ENCODE measurements at places on chromosomes 2 and 18. TPM values are rescaled to one million over a fixed set of nuclear protein-coding genes. Genes with fewer than 3 reads are reported as not detected.

The EVA1A gene
- total RNA-seq: 5.7 TPM

The IRS1 gene
- total RNA-seq: 29.4 TPM

- DNase-seq: no peak
Measured at GRCh38 chr2:71156573-71156972, 26.1 kb downstream of the MPHOSPH10 start.

GRCh38 chr2:121161272-121161671, 123.7 kb downstream of the TFCP2L1 start:
- no peak for DNase-seq

DNA sequence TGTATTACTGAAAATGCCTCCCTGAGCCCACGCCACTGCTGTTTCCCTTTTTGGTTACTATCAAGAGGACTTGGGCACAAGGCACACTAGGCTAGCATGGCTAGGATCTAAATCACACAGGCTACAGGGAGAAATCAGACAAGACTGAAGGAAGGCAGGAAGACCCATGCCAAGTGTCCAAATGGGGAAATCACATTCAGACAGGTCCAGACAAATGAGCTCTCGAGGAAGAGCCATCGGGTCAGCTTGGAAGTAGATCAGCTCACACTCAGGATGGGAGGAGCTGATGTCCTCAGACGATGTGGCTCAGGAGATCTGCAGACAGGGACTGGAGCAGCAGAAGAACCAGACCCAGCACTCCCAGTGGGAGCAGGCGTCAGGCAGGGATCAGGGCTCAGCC, 113.2 kb downstream of the COL6A3 start:
- no peak for DNase-seq

DNA sequence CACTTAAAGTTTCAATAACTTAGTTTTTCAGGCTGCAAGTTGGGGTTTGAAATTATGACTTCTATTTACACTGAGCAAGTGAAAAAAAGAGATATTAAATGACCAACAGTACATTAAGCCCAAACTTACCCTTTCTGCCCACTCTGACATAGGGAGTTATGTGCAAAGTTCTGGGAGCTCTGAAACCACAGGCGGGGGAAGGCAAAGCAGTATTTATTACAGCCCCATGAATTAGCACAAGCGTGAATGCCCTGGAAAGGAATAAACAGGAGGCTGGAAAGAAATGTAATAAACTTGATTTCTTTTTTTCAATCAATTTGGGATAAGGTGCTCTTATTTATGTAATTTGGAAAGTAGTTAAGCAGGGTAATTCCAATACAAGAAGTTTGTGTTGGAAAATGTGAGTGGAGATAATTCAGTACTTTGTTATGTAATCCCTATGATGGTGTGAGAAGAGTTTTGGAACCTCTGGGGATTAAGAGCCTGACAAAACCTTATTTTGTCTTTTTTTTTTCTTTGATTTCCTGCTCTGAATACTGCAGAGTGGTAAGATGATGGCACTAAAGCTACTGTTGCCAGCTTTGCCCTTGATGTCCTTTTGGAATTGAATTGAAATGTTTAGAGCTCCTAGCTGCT, 351.5 kb downstream of the ARHGAP15 start:
- no peak for DNase-seq

DNA sequence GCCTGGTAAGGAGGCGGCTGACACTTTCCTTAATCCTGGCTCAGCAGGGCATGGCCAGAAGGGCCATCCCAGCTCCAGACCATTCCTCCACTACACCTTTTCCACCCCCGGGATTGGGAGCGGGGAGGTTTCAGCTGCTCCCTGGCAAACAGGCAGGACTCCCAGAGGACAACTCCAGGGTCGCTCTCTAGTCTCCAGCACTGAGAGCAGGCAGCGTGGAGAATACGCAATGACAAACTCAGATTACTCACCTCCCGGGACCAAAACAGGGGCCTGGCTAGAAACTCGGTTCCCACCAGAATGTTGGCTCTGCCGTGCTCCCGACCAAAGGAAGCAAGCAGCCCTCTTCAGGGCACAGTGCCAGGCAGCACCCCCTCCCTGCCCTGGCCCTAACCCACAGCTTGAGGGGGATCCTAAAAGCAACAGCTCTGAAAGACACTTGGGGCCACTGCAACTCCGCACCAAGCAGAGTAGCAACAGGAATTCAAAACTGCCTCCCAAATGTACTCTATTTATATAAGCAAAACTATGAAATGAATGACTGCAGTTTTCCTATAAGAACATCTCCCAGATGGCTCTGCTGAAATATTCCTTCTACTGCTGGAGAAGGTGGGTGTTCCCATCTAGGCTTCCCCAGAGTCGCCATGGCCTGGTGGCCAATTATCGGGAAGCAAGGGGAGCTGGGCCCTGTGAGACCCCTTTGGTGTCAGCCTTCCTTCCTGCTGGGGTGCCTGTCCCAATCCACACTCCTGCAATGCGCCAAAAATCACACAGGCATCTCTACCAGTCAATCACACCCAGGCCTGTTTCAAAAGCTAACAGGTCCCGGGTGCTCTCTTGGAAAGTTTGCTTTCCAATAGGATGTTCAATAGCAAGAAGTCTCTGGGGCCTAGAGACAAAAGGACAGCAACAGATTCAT, 61.2 kb upstream of the POMC start:
- DNase-seq: no peak

GRCh38 chr2:127462461-127462860, 44.2 kb downstream of the PROC start:
- DNase-seq: no peak

- no peak for DNase-seq
Measured at GRCh38 chr2:120346667-120347358, 877 bp downstream of the INHBB start.

- DNase-seq: no peak
Measured at GRCh38 chr2:177547122-177547521, 154.5 kb downstream of the AGPS start.

DNA sequence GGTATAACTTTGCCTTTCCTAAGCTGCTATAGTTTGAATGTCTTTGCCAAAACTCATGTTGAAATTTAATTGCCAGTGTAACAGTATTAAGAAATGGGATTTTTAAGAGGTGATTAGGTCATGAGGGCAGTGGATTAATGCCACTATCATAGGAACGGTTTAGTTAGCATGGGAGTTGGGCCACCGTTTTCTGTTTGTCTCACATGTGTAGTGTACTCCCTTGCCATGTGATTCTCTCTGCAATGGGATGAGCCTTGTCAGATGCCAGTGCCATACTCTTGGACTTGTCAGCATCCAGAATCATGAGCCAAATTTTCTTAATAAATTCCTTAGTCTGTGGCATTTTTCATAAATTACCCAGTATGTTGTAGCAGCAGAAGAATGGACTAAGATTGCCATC, 388.9 kb upstream of the RGPD4 start:
- no peak for DNase-seq

All from suprapubic skin (tissue), 4 donors.